Fibroblast of the aortic adventitia (primary cell): ENCODE measurements at places on chromosomes 4 and X.
A peak's percentile ranks its signal among the peaks of the same experiment; 100 is the strongest.

DNA sequence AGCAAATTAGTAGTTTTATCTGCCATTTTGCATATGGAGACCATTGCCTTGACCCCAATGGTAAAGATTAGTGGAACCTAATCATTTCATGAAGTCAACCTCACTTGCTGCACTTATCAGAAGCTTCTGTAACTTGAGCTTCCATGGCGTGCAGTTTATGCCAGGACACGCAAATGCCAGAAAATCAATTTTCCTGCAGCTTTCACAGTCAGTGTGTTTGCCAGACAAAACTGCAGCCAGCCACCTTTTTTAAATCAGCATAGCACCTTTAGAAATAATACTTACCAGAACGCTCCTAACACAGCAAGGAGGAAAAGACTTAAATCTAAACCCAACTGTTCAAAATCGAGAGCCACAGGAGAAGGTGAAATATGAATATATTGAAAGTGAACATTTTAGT lies 265.3 kb downstream of the GRIA3 start:
- DNase-seq, result no peak

GRCh38 chrX:147736045-147736444 lies 175.7 kb upstream of the FMR1 start:
- DNase-seq, result no peak

DNA sequence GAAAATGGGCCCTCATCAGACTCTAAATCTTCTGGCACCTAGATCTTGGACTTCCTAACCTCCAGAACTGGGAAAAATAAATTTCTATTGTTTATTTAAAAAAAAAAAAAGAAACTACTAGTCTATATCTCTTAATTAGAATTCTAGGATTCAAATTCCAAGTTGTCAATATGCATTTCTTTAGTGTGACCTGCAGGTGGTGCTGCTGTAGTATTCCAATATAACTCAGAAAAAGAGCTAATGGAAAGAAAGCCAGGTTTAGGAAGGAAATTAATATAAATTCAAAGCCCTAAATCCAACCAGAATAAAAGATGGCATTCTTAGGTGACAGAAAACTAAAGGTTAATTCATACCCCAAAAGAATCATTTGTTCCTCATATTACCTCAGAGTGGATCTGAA lies 80.0 kb upstream of the NALF2 start:
- peak; percentile 28 for DNase-seq

DNA sequence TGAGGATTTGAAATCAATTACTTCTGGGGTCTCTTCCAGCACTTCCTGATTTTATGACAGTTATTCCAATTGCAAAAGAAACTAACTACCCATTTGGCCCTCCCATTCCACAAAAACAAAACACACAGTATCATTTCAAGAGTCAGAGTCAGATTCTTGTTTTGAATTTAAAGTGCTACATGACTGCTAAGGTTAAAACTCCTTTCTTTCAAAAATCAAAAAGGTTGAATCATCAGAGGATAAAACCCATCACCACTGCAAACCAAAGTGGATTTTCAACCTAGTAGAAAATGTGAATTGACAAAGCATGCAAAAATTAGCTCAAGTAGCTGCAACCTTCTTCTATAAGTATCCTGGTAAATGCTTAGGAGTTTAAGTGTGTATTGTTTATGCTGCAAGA lies 67.4 kb downstream of the DHX15 start:
- no peak for DNase-seq

DNA sequence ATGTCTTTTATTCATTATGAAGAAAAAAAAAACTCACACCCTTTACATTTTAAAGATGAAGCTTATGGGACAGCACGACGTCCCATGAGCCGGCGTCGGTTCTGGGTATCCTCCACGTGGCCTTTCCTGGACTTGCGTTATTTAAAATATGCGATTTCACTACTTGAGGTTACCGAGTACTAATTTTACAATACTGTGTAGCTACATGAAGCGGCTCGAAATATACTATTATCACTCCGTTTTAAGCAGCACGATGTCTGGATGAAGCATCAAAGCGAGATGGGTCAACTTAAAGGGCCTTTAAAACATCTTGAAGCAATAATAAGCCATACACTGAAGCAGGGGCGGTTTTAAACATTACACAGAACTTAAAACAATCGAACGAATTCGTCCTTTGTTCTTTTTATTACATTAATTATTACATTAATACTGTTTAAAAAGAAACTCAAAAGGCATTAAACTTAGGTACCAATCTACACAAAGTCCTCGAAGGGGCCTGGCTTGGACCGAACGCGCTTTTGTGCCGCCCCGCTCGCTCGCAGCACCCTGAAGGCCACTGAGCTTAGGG lies 1.4 kb upstream of the KLF3 start:
- DNase-seq, result no peak

DNA sequence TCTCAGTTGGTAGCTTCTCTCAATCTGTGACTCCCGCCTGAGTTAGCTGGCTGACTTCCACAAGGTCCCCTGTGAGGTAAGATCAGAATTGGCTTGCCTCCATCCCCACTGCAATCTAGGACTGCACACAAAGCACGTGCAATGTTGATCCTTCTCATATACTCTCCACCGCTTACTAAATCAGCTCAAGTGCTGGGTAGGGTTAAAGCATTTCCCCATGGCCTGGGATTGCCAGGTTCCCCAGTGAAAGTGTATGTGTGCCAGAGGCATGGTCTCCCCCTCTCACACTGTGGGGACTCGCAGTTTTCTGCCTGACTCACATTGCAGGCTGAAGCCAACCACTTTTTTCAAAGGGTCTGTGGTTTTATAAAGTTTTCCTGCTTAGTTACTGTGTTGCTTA lies 886.9 kb downstream of the FAM133A start:
- DNase-seq, result no peak

DNA sequence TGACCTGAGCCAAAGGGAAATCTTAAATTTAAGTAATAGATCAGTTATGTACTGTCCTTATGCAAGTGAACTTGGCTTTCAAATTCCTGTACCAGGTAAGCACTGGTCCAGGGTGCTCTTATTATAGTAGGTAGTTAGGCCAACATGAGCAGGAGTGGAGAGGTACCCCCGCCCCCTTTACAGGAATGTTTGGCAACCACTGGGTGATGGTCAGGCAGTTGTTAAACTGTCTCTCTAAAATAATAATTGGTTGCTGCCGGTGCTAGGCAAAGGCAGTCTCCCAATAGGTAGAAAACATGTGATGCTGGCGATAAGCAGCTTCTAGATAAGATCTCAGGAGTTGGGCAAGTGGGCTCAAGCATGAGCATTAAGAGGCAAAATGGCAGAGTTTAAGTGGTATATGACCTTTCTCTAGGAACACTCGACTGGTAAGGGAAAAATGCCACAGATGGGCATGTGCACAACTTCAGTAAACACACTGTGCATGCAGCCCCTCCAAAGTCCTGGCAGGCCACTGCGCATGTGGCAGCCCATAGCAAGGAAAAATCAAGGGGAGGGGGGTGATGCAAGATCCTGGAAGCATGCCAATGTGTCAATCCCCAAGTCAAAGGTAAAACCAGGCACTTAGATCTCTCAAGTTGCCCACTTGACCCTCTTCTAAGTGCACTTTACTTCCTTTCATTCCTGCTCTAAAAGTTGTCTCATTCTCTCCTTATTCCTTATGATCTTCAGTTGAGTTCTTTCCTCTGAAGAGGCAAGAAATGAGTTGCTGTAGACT lies 1239.7 kb downstream of the C4orf33 start:
- no peak for DNase-seq

DNA sequence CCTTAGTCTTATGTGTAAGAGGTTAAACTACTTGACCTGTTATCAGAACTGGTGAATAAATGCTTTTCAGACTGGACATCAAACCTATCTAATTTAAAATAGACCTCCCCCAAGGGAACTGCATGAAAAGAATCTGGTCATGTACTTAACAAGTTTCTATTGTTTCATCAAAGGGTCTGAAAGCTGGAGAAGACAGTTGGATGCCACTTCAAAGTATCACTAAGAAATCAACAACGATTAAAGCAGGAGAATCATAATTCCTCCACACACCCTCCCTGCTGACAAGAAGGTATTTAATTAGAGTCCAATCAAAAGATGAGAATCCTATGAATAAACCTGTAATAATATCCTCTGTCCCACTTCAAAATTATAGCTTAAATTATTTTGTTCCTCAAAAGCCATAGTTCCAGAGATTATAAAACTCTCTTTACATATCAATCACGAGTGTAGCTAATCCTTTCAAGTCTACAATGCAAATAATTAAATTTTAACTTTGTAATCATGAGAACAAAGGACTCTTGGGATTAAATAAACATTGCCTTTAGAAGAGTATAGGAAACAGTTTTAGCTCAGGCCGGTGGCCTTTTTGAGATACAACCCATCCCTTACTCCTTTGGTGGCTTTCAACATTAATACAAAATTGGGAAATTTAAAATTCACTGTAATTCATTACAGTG lies 35.1 kb downstream of the TSPAN5 start:
- DNase-seq, result no peak

GRCh38 chr4:74054483-74055047 lies 16.1 kb upstream of the CXCL3 start:
- no peak for DNase-seq

DNA sequence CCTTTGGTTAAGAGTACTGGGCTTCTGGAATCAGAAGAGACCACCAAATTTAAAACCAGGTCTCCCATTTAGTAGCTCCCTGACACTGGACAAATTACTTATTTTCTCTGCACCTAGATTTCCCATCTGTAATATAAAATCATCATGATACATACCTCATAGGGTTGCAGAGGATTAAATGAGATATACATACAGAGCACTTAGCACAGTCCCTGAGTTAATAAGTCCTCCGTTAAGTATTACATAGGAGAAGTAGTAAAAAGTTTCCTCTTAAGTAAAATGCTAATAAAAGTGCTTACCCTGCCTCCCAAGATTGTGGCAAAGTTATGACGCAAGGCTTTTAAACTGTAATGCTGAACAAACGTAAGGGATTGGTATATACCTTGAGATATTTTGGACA lies 539 bp upstream of the CHIC1 start:
- peak; percentile 7 for DNase-seq

DNA sequence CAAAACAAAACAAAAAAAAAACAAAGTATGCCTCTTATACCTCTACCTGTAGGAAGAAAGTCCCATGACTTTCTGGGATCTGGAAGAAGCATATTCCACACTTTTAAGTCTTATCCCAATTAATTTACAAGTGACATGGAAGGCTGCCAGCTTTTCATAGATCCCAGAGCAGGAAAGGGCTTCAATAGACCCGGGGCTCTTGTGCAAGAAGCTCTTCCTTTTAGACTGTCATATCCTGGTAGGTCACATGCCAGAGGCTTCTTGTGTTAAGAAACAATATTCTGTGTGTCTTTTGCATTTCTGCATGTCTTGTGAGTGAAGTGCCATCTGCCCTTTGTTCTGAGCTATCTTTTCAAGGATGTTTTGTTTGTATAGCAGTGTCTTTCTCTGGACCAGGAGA lies 84.4 kb upstream of the PHOX2B start:
- DNase-seq, result no peak

DNA sequence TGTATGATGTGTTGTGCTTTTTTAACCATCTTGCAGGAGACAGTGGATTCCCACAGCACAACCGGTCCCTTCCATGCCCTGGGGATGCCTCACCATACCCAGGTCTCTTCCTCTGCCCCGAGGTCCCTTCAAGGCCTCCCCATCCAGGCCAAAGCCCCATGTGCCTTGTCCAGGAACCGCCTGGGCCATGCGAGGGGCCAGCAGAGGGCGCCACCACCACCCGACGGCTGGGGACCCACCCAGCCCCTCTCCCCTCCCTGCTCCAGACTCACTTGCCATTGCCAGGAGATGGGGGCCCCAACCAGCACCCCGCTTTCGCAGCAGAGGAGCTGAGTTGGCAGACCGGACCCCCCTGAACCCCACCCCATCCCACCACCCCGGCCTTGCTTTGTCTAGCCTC lies 485.5 kb downstream of the TRAM1L1 start:
- DNase-seq, result no peak

DNA sequence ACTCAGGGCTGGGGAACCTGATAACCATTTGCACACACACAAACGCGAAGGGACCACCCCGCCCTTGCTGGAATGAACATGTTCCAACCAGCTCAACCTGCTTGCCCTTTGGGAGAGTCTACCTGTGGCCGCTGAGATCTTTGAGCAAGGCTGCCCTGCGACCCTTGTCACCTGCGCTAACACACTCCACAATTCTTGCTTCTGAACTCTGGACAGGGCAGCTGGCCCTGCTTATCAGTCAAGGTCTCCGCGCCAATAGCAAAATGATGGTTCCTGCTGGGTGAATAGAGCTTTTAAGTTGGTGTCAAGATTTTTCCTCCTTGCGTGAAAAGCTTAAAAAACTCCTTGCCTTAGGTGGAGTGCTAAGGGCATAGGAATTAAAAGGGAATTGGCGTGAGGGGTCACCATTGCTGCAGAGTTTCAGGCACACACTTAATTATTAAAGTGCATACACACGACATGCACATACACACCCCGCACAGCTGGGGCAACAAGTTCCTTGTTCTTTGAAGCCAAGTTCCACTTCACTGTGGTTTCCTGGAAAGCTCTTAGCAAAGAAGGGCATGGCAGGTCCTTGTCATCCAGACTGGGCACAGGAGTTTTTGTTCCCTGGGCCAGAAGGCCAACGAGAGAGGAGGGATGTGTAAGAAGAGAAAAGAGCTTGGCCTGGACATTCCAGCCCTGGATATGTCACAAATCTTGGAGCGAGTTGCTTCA lies 207.7 kb downstream of the STIM2 start:
- no peak for DNase-seq
